Transverse colon (tissue), 4 donors: ENCODE measurements at places on chromosomes 16 and 17.
A peak's percentile ranks its signal among the peaks of the same experiment; 100 is the strongest.

GRCh38 chr17:80456465-80457235 is 19.8 kb downstream of the NPTX1 start:
- DNase-seq, result no peak

GRCh38 chr16:3142770-3143169 is 7.9 kb downstream of the ZNF213 start:
- DNase-seq, result no peak

GRCh38 chr16:4918781-4919251 is 18.1 kb downstream of the PPL start:
- DNase-seq, result peak; percentile 50

- no peak for DNase-seq
These were observed 56.3 kb downstream of the GAN start for GRCh38 chr16:81371106-81371505.

DNA sequence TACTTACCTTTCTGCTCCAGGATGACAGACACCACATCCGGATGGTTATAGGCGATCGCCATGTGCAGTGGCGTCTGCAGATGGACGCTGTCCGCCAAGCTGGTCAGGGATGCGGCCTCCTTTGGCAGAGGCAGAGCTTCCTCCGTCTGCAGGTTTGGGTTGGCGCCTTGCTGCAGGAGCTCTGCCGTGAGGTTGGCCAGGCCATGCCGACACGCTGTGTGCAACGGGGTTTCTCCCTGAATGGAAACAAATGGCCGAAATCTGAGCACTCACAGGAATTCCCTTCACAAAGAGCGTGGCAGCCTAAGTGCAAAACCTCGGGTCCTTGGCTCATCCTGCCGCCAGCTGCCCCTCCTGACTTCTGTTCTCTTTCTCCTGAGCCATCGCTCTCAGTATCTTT is 41.8 kb downstream of the CYB5D2 start:
- no peak for DNase-seq

DNA sequence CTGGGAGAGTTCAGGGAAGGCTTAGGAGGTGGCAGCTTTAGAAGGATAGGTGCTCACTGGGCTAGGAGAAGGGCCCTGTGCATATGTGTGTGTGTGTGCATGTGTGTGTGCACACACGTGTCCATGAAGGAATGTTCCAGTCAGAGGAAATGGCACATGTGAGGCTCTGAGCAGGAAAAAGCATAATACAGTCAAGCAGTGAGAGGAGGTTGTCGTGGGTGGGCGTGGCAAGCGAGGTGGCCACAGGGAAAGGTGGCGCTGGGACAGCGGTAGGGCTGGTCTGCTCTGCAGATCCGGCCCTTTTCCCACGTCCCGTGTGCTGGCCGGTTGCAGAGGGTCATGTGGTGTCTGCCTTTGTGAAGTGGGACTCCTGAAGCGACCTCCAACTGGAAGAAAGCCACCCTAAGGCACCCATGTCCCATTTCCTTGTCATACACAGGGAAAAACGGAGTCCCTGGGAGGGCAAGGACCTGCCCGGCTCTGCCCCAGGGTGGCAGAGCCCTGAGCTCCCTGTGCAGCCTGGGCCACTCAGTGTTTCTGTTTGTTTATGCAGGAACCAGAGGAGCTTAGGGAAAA is 40.1 kb downstream of the NT5M start:
- no peak for DNase-seq

- no peak for DNase-seq
These were observed 11.8 kb downstream of the TEFM start for GRCh38 chr17:30894236-30894635.

DNA sequence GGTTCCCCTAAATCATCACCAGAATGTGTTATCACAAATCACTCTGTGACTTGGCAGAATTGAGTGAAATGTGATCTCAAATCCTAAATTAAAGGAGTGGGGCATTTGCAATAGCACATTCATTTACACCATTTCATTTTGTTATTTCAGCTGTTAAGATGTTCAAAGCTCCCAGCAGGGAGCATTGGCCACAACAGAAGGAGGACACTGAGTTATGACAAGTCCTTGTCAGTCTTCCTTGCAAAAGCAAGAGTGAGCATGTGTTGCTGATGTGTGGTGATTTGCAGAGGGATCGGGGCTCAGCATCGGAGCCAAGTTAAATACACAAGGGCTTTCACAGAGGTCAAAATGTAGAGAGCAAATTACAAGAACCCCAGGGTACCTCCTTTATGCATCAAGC is 372.2 kb upstream of the CDH5 start:
- no peak for DNase-seq

DNA sequence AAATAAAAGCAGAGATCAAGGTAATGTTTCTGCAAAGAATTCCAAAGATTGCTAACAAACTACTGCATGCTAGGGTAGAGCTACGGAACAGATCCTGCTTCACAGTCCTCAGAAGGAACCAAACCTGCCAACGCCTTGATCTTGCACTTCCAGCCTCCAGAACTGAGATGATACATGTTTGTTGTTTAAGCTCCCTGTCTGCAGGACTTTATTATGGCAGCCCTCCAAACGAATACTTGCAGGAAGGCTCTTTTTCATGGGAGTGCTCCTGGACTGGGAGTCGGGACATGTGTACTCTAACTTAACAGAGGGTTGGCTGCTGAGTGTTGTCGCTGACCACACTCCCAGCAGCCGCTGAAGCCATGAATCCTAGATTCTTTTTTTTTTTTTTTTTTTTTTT is 808.8 kb upstream of the EEF2KMT start:
- no peak for DNase-seq

DNA sequence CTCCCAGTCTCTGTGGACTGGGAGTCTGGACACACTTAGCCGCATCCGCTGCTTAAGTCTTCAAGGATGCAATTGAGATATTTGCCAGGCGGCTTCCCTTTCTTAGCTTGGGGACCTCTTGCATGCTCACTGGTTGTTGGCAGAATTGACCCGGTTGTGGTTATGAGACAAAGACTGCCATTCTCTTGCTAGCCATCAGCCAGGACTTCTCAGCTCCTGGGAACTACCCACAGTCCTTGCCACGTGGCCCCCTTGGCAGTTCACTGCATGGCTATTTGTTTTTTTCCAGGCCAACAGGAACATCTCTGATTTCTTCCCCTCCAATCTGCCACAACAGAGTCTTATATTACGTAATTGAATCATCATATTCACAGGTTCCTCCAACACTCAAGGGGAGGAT is 25.5 kb downstream of the CACNG4 start:
- DNase-seq, result no peak

GRCh38 chr17:35554668-35555067 is 6.0 kb downstream of the SLFN14 start:
- no peak for DNase-seq

GRCh38 chr17:16444258-16444886 is 29.0 kb downstream of the TRPV2 start:
- DNase-seq, result no peak
